ENCODE measurements at places on chromosomes 2 and 18.

DNA sequence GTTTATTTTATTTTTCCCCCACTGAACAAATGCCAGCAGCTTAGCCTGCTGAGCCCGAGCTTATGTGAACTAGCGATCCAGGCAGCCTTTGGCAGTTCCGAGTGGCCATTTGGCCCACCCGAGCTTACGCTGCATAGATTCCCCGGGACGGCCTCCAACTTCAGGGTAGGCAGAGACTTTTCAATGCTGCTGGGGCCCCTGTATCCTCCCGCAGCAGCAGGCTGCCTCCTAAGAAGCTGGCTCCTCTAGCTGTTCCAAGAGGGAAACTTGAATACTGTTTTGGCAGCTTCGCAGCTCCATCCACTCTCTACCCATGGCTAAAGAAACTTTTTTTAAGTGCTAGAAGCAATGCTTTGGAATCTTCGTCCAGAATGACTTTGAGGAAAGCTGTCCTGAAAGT, 295.2 kb downstream of the SS18 start:
- no peak for DNase-seq

GRCh38 chr2:37886745-37887144, 38.3 kb upstream of the RMDN2 start:
- no peak for DNase-seq

DNA sequence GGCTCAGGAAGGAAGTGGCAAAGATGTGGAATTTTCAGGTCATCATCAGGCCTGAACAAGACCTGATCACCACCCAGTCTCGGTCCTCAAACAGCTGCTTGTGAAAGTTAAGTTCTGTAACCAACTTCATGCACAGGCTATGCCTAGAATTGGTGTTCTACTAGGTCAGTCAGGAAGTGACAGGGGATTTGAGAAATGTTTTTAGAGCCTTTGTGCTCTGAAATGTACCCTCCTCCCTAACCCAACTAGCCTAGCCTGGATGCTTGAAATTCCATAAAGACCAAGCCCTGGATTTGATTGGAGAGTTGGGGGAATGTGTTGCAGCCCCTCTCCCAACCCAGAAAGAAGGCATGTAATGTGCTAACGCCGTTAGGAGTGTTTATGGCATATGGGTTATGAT, 63.3 kb downstream of the TGOLN2 start:
- DNase-seq = no peak

- no peak for DNase-seq
Observed at GRCh38 chr2:230578106-230578505, 134.5 kb upstream of the CAB39 start.

DNA sequence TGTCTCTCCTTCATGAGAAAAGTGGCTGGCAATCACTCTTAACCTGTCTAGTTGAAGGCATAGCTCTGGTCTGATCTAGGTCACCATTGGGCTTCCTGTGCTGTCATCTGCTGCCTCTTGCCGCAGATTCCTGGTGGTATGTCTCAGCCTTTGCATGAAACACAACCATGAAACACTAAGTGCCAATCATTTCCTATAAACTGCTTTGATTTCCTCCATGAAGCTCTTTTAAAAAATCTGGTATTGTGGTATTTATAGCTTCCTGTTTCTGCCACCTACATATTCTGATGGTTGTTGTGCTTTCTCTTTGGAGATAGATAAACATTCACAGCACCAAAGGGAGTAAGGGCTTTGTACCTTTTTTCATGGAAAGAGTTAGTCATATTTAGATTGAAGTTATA, 120.0 kb upstream of the EPC2 start:
- no peak for DNase-seq

DNA sequence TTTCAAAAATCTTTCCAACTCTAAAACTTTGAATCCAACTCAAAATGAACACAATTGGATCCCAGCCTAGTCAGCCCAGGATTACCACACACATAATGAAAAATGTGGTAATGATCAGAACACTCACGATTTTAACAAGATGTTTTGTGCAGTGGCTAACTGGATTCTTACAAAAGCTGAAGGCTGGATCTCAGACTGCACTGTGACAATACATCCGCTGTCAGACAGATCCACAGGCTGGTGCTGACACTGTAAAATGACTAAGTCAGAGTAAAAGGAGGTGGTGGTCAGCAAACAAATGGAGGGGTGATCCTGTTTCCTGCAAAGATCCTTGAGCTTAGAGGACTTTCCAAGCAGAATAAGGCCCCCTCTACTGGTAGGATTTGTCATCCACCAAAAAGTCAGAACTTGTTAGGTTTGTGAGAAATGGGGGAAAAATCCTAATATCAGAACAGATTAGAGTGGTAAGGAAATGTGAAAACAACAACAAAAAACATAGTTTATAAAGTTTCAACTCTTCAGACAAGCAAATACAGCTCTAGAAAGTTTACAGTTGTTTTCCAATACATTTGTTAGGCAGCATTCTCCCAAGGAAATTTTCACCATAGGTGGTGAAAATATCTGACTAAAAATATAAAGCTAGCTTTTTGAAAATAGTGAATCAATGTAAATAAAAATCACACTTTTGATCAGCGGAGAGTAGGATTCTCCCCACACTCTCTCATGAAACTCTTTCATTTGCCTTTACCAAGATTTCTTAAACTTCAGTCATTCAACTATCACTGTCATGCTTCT, 211.9 kb downstream of the AGPS start:
- DNase-seq = no peak

GRCh38 chr2:233434666-233435330, 80.5 kb downstream of the DGKD start:
- no peak for DNase-seq

GRCh38 chr2:234163510-234164045, 113.1 kb downstream of the SPP2 start:
- DNase-seq = no peak

- DNase-seq = no peak
Observed at GRCh38 chr2:162579986-162580385, 236.1 kb downstream of the GCA start.

GRCh38 chr2:37551783-37552182, 119.7 kb downstream of the CDC42EP3 start:
- DNase-seq = no peak

DNA sequence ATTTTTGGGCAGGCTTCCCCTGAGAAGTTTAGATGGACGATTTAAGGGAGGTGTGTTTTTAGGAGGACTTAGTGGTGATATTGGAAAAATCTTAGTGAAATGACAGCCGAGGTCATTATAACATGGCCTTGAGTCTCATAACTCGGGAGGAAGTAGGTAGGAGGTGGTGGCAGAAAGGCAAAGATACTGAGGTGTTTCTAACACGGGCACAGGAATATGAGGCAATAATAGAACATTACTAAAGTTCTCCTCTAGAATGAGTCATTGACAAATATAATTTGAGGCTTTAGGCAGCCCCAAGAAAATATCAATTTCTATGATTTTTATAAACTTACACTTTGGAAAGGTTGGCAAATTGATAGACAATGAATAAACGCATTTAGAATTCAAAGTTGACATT, 146.1 kb upstream of the ZEB2 start:
- no peak for DNase-seq

DNA sequence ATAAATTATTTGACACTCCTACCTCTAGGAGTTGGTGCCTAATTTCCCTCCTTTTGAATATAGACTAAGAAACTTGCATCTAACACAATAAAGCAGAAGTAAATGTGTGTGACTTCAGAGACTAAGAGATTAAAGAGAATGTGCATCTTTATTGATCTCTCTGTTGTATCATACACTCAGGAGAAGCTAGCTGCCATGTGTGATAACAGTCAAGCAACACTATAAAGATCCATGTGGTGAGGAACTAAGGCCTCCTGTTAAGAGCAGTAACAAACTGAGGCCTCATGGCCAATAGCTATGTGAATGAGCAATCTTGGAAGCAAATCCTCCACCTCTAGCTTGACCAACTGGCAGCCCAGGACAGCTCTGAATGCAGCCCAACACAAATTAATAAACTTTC, 3.4 kb downstream of the FANCL start:
- no peak for DNase-seq

- no peak for DNase-seq
Observed at GRCh38 chr18:12884406-12885323, 628 bp upstream of the PTPN2 start.

DNA sequence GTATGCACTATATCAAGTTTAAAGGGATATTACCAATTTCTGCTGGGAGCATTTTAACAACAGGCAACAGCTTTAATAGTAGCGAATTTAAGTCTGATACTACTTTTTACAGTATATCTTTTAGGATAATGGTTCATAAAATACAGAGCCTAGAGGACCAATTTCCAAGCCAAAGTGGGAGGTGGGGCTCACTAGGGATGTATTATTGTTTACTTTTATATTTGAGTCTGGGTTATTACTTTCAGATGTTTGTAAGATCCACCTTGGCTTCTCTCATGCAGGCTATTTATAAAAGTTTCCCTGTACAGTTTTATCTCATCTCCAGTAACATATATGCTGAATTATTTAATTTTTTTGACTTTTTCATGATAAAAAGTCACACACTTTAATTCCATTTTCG, 242.0 kb downstream of the CMPK2 start:
- DNase-seq = no peak

- no peak for DNase-seq
Observed at GRCh38 chr2:85385746-85386145, 24.4 kb downstream of the CAPG start.

DNA sequence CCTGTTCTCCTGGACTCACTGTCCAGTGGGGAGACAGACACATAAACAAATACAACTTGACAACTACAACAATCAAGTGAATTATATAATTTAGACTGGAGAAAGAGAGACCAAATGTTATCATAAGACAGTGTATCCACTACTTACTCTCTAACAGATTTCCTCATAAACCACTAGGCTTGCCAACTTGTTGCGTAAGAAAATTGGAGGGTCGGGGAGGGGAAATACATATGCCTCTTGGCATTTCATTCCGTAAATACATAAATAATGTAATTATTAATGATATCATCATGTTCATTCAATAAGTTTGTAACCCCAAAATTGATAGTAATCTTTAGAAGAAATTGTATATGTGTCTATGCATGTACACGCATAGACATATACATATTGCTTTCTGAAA, 14.9 kb downstream of the RAB6D start:
- no peak for DNase-seq

DNA sequence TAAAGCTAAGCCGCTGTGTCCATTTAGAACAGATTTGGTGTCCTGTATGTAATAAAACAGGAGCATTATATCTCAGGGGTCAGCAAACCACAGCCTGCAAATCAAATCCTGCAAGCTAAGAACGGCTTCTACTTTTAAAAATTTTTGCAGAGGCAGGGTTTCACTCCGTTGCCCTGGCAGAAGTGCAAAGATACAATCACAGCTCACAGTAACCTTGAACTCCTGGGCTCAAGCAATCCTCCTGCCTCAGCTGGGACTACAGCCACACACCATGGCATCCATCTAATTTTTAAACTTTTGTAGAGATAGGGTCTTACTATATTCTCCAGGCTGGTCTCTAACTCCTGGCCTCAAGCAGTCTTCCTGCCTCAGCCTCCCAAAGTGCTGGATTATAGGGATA, 28.6 kb upstream of the NPC1 start:
- DNase-seq = no peak

DNA sequence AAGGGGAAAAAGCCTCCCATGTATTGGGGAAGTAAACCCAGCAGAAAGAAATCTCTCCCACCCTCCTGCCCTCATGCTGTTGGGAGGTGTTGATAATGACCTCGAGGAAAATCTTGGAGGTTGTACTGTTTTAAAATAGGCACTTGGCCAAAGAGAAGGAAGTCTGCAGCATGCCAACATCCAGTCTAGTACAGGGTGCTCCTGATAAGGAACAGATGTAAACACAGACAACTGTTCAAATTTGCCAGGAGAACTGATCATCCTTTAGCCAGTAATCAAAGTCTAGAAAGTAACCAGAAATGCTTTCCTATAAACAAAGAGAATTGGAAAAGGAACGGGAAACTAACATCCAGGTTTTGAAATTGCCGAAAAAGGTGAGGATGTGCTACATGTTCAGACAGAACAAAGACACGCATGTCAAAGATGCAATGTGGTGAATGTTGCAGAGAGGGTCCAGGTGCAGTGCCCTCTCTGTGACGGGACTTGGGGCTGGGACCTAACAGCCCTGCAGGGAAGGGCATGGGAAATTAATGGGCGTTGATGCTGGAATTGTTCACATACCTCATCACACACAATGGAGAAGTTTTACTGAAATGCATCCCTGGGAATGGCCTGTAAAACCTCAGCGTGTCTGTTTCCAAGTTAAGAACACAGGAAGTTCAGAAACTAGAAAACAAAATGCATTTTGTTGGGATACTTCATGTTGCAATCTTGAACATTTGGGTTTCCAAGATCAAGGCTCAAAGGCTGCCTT, 125.7 kb upstream of the RND3 start:
- DNase-seq = no peak
